ENCODE measurements at places on chromosomes 5 and 9.

DNA sequence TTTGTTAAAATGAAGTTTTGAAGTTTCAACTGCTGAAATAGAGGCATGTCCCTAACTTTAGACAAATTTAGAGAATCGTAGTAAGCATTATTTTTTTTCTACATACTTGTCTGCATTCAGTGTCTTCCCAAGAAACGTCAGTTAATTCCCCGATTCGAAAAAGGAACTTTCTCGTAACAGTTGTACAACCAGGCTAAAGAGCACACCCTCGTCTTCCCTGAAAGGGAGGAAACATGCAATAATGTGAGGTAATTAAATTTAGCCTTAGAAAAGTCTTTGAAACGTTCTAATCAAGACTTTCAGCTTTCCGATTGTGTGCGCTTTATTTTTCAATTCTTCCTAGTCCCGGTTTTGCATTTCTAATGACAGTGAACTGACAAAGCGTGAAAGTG lies 374 bp upstream of the SLC1A3 start:
- no peak for DNase-seq

DNA sequence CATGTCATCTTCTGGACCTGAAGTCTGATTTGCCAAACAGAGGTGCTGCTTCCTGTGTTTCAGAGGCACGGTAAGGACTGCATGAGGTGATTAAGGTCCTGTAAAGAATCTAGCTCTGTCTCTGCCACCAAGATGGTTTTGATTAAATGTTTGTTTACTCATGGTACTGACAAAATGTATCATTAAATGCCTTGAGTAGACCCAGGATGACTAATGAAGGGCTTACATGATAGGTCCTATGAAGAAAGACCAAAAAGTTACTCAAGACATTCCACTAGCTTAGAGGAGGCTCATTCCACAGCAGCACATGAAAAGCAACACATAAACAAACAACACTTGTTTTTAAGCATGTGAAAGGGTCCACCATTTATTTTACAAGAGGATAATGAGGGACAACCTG lies 100.9 kb downstream of the BOD1 start:
- DNase-seq, result no peak

DNA sequence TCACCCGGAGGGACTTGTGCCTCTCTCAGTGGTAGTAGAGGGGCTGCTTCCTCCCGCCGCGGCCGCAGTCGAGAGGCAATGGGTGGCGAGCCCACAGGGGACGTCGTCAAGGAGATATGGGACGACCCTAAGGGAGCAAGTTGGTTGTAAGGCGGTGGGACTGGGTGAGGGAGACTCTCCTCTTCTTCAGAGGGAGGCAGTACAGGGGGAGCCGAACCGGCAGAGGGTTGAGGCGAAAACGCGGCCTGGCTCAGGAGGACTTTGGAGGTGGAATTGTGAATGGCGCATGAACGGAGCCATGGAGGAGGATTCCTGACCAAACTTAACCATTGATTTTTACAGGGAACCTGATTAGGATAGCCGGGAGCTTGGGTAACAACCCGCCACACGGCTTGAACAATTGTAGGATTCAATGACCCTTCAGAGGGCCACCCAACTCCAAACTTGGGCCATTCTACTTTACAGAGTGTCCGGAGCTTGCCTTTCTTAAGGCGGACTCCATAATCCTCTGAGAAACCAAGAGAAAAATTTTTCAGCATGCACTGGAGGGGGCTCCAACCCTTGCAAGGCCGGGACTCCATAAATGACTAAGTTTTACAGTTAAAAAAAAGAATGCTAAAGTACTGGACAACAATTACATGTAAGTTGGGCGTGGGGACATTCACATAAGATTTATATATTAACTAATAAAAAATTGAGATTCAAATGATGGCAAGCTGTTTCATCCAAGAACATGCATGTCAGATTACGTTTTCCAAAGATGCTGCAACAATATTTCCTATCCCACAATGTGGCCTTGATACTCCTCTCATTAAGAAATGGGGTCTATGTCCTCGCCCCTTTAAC lies 19.4 kb upstream of the RHOBTB3 start:
- DNase-seq, result no peak

GRCh38 chr9:16417161-16417560 lies 453.3 kb downstream of the BNC2 start:
- no peak for DNase-seq

DNA sequence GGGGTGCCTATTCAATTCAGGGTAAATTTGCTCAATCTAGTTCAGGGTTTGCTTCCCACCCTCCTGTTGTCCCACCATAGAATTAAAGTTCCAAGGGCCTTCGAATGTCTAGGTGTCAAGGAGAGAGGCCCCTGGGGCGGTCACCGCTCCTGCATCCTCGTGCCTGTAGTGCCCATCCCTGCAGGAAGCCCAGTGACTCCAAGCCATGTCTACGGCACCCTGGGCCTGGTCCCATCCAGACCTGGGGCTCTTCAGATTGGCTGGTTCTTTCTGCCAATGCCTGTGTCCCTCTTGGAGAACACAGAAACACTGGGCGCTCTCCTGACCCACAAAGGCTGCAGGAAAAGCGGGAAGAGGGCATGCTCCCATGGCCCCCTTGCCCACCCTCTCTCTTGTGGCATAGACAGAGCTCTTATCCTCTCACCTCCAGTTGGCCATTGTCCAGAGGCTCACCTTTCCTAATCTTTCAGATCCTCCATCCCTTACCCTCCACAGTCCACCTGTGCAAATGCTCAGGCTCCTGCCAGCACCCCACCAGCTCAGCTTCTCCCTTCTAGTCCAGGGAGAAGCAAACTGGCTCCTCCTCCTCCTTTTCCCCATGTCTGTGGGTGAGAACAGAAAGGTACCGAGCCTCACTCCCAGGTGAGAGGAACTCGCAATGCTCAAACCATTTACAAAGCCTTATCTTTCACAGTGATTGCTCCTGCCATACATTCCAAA lies 253.0 kb upstream of the IRX2 start:
- DNase-seq, result no peak

DNA sequence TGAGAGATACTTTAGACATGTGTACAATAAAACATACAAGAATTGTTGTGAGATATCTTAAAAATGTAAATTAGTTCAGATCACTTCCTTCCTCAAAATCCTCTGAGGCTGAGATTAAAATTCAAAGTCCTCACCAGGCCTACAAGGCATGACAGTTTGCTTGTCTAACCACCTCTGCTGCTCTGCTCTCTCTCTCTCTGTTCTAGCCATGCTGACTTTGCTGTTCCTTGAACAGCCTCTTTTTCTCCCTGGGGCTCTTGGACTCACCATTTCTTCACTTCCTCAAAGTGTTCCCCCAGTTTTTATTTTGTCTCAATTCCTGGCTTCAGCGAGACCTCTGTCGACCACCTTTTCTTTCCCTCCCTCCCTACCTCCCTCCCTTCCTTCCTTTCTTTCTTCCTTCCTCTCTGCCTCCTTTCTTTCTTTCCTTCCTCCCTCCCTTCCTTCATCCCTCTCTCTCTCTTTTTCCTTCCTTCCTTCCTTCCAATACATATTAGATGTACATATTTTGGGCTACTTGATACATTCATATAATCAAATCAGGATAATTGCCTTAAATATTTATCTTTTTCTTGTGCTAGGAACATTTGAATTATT lies 27.0 kb downstream of the CATSPER3 start:
- no peak for DNase-seq

DNA sequence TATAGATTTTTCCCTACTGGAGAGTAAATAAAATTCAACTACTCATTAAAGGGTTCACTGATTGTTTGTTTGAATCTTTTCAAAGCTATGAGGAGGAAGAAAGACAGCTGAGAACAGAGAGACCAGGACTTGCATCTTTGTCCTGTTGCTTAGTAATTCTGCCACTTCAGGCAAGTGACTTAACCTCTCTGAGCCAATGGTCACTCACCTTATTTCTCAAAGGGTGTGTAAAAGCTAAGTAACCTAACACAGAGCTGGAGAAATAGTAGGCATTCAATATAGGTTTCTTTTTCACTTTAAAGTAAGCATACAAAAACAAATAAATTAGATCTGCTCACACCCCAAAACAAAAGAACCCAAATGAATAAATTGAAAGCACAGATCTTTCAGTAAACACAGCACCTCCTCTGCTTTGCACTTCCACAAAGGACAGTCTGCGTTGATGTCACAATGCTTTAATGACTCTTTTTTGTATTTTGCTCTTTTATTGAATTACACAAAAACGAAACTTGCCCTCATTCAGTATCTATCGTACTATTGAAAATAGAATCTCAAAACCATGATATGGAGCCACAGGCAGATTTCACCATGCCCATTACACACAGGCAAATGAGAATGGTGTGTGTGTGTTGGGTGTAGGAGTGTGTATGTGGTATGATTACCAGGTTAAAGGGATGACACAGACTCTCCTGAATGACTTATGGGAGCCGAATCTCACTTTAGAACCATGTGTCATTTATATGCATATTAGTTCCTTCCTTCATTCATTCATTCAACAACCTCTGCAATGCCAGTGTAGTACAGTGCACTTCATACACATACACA lies 166.0 kb downstream of the EBF1 start:
- no peak for DNase-seq

DNA sequence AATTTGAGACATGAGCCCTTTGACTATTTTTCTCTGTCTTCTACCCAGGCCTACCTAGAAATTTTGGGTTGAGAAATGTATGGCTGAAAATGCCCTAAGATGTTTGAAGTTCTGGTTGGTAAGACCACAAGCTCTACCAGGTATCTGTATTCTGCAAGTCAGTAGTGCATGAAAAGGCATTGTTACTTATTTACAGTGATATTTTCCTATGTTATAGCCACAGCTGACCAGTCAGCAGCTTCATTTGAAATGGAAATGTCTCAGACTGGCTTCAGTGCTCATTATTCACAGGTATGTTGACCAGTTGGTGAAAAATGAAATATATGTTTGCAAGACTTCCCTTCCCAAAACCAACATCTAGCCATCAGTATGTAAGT lies 91.9 kb upstream of the ITGA2 start:
- no peak for DNase-seq

DNA sequence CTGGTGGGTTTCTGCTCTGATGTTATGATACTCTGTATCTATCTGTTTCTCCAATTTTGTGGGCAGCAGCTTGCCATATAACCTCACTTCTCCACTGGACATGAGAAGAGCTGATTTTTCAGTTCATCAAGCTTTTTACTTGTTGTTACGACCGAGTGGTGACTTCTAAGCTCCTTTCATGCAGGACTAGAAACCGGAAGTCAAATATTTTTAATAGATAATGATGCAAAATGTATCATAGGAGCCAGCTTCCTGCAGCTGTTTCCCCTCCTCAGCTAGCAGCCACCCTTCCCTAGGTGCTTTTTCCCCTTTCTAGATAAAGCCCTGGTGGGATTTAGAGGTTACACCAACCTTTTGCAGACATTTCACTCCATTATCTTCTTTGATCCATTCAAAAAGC lies 17.0 kb upstream of the ADAM19 start:
- DNase-seq, result no peak

GRCh38 chr9:136710543-136710942 lies 1.8 kb upstream of the DIPK1B start:
- DNase-seq, result no peak

DNA sequence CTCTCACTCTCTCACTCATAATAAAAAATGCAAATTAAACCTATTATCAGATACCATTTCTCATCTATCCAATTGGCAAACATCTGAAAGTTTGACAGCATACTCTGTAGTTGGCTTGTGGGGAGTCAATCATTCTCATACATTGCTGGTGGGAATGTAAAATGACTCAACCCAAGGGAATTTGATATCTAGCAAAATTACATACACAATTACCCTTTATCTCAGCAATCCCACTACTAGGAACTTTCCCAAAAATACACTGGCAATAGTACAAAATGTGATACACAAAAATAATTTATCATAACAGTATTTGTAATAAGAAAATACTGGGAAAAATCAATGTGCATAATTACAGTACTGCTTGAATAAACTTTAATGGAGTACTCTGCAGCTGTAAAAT lies 731.3 kb downstream of the DTWD2 start:
- DNase-seq, result no peak

DNA sequence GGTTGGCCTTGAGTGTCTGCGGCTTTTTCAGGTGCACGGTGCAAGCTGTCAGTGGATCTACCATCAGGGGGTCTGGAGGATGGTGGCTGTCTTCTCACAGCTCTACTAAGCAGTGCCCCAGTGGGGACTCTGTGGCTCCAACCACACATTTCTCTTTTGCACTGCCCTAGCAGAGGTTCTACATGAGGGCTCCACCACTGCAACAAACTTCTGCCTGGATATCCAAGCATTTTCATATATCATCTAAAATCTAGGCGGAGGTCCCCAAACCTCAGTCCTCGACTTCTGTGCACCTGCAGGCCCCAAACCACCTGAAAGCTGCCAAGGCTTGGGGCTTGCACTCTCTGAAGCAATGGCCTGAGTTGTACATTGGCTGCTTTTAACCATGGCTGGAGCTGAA lies 601.5 kb downstream of the MTRR start:
- DNase-seq, result no peak

DNA sequence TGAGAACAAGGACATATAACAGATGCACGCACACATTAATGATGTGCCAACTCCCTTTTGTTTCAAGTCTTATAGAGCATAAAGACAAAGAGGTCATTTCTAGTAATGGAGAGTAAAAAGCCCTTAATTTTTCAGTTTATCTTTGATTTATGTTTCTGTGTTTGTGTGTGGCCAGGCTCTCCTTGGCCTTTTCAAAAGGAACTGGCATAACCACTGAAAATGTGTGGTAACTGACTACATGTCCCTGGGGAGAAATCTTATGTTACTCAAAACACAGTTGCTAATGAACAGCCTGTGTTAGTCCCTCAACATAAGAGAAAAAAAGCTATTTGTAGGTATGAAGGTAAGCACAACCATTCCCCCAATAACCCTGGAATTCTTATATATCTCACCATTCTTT lies 47.6 kb upstream of the SHOC1 start:
- DNase-seq, result no peak

DNA sequence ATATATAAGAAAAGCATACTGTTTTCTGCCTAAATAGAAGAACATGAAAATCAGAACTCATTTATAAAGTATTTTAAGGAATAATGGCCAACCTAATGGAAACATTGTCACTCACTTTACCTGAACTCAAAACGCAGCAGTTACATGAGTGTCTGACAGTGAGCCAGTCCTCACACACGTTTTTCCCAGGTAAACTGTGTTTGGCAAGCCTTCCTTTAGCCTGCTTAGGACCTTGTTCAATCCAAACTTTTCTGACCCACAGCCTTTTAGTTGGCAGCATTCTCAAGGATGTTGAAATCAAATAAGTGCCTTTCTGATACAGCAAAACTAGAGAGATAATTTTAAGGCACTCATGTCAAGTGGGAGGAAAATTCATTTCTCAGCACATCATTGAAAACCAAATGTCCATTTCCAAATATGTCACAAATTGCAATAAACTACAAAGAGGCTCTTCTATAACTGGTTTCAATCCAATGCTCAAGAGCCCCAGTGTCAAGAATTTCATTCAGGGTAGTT lies 83.5 kb upstream of the SPDL1 start:
- DNase-seq, result no peak

DNA sequence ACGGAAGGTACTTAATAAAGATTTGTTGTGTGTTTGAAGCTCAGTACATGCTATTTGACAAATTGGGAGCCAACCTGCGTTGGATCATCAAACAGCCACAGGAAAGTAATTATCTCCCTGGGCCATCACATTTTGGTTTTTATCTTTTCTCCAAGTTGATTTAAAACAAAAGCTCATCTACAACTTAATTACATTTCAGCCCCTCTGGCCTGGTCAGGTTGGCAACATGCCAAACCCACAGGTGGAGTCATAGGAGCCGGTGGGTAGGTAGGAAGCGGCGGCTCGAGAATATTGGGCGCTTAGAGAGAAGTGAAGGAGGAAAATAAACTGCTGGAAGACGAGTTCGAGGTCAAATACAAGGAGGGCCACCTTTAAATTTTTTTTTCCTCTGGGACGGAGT lies 64.9 kb upstream of the FANCC start:
- DNase-seq, result no peak

All from GF-D8 (cell line).